ENCODE measurements at places on chromosomes 3 and 15.

GRCh38 chr15:101324524-101325177, 29.6 kb upstream of the SNRPA1 start:
- DNase-seq = no peak

DNA sequence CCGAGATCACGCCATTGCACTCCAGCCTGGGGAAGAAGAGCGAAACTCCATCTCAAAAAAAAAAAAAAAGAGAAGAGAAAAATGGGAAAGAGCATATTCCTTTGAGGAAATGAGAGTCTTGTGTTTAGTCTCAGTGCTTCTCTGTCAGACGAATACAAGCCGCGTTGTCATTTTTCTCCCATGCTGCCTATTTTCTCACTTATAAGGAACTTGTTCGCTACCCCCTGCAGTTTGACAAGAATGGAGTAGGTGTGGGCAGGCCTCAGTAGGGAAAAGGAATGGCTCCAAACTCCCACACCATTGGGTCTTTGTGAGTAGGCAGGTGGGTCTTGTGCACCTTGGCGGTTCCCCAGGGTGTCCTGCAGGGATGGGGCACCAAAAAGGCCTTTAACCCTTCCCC, 6.5 kb downstream of the GPR160 start:
- DNase-seq = no peak

DNA sequence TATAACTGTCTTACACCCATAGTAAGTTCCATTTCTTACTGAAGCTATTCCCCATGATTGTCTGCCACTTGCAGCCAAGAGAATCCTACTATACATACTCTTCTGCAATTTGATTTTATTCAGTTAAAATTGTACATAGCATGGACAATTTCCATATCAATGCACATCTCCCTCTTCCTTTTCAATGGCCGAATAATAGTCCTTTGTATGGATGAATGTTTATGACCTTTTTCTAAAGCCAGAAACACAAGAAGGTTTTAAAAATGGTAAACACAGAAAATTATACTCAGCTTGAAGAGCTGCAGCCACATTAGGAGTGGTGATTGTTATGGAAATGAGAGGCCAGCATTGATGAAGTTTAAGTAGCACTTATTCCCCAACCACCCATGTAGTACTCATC, 8.5 kb upstream of the ERC2 start:
- DNase-seq = no peak

GRCh38 chr3:61736506-61736905, 175.1 kb downstream of the PTPRG start:
- no peak for DNase-seq

- peak; percentile 87 for DNase-seq
These were observed 11.9 kb downstream of the GABRR3 start for GRCh38 chr3:98022978-98023820.
